ENCODE measurements at places on chromosomes 12 and 14.

DNA sequence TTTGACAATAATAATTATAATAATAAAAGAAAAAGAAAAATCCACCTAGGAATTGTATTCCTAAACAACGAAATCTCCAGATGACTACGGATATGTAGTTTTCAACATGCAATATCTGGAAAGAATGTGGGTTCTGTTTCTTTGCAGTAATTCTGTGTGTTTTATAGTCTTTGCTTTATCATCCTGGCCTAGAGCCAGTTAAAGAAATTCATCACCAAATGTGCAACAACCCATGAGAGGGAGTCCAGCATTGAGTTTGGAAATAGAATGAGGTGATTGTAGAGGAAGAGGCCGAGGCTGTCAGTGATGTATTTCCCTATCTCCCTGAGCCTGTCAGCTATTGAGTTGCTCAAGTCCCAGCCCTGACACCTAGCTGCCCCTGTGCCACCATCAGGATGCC lies 200.5 kb upstream of the DCN start:
- no peak for DNase-seq

DNA sequence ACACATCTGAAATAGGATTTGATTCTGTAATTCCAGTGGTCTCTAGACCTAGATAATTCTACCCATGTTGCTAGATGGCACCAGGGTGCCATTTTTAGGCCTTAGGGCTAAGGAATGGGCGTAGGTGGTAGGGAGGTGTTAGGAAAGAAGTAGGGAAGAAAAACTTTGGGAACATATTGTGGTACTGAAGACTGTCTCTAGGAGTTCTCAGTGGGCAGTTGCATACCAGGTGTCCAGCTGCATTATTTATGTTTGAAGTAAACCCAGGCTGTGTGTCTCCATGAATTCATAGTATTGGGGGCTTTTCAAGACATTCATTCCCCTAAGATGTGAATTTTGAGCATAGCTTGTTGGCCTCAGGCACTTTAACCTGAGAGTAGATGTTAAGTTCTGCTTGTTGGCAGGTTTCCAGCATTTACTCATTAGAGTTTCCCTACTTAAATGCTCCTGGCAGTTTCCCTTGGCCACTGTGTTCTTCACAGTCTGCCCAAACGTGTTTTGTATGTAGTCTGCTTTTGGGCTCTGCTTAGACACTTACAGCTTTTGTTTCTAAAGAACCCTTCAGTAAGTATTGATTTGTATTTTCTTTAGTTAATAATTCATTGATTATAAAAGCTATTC lies 31.5 kb upstream of the CCT2 start:
- no peak for DNase-seq

DNA sequence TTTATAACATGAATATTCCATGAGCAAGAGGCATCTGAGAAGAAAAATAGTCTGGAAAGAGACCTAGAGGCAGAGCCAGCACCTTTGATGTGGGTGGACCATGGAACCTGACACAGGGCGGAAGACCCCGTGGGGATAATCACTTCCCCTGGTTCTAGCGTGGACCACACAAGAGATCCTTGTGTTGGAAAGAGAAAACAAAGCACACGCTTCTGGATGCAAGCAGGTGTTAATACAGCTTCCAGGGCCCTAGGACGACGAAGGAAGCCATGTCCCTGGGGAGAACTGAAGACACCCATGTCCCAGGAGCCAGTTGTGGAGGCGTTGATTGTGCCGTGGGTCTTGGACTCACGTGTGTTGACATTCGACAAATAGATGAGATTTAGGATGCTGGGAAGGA lies 102.9 kb downstream of the ADGRD1 start:
- DNase-seq = no peak

DNA sequence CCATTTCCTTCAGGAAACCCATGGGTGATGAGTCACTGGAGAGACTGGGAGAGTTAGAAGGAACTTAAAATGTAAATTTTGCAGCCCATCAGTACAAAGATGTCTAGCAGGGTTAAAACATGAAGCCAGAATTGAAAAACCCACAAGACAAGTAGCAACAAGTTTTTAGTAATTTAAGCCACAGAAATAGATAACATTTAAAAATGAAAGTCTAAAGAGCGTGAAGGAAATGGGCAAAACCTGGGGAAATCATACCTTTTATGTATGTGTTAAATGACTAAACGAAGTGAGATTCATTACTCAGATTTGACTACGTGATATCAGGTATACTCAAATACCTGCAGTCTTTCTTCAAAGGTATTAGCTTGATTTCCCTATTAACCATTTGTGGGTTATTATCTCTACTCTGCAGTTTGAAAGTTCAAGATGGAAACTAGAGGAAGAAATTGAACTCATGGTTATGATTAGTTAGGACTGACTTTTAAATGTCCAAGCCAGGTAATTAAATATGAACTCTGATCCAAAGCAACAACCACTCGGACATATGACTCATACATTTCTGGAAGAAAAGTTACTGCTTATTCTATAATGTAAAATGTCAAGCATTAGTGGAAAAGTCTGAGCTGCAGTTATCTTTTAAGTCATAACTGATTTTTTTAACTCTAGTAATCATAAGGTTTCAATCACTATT lies 84.1 kb downstream of the ITPR2 start:
- DNase-seq = no peak

DNA sequence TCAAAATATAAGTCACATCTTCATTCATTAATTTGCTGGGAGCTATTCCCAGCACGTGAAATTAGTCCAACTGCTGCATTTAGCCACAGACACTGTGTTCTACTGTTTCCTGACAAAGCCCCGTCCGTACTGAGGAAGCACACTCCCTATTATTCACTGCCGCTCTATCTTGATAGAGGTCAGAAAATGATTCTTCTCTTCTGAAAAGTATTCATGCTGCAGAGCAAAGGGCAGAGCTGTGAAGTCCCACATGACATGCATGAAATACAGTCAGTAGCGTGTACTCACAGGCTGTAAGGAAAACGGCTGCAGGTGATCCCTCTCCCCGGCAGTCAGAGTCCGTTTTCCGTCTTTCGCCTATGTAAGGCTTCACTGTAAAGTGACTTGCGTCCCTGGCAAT lies 302.5 kb upstream of the FKBP4 start:
- DNase-seq = no peak

DNA sequence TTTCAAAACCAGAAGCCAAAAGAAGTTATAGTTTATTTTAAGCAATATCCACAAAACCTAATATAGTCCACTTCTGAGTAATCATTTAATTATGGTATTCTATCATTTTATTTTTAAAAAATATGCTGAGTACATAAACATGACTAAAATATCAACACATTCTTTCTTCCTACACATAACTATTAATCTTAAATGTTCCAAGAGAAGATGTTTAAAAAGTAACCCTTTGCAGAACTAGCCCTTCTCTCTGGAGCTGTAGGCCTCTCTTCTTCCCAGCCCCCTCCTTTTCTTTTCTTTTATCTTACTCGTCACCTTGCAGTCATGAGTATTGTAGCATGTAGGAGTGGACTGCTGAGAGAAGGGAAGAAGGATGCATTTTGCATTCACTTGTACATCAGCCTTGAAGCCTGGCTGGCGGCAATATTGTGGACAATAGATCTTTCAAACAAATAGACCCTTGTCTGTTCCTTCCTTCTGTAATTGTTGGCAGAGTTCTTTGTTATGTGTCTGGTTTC lies 941.9 kb downstream of the NRXN3 start:
- no peak for DNase-seq

DNA sequence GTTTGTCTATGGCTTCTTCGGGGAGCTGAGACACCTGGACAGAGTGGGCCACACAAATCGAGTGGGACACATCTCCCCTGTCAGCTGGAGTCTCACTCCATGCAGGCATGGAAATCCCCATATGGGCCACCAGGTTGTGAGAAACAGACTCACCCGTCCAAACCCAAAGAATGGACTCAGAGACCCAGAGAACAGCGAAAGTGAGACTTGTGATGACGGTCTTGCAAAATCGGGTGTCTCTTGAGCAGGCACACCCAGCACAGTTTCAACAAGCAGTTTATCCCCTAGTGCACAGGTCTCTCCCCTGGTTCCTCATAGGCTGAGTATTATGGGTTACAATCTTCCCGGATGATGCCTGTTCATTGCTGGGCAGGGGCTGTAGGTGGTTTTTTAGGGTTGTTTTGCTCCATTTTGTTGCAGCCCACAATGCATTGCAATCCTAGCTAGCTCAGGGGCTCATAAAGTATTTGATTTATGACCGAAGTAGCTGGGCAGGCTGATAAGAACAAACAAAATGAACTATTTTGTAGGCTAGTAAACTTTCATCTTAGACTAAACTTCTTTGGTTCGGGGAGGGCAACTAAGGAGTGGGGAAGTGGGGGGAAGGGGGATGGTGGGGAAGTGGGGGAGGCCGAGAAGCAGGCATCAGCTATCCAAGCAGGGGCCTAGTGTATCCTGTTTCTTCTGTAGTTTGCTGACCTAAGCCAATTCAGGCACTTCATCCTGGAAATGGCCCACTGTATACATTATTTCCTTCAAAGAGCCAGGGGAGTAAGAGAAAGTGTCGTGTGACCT lies 45.3 kb downstream of the IQSEC3 start:
- no peak for DNase-seq

GRCh38 chr14:24331731-24332267 lies 3.1 kb downstream of the ADCY4 start:
- no peak for DNase-seq

DNA sequence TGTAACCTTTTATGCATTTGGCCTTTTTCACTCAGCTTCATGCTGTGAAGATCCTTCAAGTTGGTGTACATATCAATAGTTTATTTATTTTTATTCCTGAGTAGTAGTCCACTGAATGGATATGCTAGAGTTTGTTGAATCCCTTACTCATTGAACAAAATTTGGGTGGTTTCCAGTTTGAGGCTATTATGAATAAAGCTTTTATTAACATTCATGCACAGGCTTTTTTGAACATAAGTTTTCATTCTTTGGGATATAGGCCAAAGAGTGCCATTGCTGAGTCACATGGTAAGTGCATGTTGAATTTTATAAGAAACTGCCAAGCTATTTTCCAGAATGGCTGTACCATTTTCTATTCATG lies 59.5 kb upstream of the CAPRIN2 start:
- DNase-seq = no peak

DNA sequence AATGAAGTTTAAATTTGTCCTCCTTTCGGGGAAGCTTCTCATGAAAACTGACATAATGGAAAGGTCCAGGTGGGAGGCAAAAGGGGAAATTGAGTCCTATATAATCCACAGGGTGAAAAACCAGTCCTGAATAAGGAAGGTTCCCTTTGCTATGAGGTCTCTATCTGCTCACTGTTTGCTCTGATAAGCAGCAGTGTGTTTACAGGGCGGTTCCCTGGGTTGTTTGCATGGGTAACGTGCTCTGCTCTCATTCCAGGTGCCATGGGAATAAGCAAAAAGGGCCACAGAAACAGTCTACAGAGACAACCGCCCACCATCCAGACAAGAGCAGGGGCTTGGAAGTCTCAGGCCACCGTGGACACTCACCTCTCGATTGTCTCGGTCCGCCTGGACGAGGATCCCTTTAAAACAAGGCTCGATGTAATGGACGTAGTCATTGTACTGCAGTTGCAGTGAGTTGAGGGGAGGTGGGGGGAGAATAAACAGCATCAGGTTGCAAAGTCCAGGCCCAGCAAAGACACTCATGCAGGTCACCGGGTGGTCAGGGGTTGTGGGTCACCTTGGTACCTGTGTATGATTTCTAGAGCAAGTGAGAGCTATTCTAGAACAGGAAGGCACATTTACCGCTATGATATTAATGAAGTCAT lies 32.7 kb downstream of the CACNA2D4 start:
- no peak for DNase-seq

GRCh38 chr14:36662258-36662542 lies 540 bp downstream of the PAX9 start:
- DNase-seq = no peak

DNA sequence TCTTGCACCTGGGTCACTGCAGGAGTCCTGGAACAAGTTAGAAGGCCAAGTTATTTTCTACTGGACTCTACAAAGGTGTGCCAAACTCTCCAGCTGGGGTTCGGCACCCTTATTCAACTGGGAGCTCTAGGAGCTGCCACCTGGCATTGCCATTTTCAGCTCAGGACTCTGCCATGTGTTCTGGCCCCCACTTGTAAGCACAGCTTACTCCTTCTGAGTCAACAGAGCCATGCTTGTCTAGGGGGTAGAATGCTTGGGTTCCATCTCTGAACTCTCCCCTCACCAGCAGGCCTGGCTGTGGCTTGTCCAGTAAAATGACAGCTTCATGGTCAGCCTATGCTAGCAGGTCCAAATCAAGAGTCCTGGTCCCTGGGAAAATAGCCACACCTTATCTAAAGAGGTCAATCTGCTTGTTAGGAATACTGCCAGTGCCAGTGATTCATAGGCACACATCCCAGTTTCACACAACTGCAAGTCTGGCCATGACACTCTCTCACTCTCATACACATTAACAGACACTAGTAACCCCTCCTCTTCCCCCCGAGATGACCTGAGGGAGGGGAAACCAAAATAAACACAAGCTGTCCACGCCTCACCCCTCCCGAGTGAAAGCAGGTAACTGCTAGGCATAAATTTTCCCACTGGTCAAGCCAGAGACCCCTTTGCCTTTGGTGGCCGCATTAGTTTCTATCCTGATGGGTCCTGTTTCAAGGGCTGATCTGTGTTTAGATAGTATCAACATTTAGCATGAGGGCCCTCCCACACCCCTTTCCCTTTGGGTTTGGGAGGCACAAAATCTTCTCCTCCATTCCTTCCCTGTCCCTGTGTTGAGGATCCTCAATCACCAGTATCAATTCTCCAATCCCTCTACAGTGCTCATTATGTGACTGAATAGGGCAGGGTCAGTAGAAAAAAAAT lies 182.3 kb upstream of the GZMB start:
- DNase-seq = no peak

- no peak for DNase-seq
Measured at GRCh38 chr12:126488806-126489205, 1423.6 kb downstream of the AACS start.

DNA sequence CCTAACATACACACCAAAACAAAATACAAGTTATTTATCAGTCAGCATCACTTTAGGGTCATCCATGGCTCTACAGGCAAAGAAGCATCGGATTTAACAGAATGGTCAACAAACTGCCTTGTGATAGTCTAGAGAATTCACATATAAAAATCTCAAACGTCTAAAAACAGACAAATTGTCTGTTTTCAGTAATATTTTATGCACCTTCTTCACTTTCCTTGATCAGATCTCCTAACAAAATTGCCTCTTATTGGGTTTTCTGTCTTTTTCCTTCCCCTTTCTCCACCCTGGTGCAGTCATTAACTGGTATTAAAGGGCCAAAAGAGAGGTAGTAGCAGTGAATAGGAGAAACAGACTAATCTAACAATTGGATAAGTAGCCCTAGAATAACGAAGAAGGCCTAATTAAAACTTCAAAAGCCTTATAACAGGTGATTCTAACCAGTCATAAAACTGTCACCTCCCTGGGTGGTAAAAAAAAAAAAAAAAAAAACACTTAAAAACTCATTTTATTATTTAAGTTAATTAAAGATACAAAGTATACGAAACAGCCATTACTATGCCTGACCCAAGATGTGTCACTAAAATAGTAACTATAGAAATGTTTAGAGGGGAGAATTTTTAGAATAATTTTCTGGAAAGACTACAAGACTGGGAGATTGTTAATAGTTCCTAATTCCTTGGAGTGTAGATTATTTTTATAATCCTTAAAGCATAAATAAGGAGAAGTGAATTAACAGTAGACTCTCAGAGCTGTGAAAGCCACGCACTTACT lies 1.5 kb downstream of the KIF21A start:
- DNase-seq = no peak

- no peak for DNase-seq
Measured at GRCh38 chr12:4766445-4766844, 46.2 kb downstream of the GALNT8 start.

GRCh38 chr12:117142094-117142493 lies 42.9 kb upstream of the TESC start:
- DNase-seq = no peak

GRCh38 chr12:124674937-124675336 lies 107.5 kb upstream of the NCOR2 start:
- DNase-seq = no peak
